ENCODE measurements at places on chromosomes 7 and 10.

DNA sequence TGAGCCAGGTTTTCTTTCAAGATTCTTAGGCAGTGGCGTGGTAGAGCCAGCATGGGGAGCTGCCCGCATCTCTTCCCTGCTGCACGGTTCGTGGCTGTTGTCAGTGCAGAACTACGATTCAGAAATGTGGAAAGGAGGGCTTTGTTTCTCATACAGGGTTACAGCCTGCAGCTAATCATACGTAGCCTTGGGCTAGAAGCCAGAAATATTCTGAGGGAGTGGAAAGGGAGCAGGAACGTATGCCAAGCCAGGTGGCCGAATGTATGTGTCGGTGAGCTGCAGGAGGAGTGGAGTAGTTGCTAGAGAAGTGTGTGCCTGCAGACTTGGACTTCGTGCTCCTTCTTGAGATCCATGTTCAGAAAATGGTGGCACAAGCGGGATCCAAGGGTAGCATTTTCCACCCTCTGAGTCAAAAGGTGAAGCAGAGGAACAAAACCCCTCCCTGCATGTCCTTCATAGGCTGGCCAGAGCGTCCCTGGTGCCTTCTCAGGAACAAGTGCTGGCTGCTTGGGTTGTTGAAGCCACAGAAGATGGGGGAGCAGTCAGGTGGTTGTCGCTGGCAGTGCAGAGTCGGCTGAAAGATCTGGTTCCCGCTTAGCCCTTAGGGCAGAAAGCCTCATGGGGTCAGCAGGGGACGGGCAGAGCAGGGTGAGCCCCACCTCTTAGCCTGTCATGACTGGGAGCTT lies 40.9 kb downstream of the LANCL2 start:
- no peak for DNase-seq

- no peak for DNase-seq
Observed at GRCh38 chr10:59243611-59244195, 67.3 kb downstream of the PHYHIPL start.

DNA sequence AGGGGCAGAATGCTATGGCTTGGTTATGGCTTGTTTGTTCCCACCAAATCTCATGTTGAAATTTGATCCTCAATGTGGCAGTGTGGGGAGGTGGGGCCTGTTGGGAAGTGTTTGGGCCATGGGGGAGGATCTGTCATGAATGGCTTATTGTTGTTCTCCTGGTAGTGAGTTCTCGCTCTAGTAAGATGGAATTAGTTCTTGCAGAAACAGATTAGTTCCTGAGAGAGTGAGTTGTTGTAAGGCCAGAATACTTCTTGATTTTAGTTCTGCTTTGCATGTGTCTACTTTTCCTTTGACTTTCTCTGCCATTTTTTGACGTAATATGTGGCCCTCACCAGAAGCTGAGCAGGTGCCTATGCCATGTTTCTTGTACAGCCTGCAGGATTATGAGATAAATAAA lies 188.2 kb downstream of the KIF20B start:
- no peak for DNase-seq

DNA sequence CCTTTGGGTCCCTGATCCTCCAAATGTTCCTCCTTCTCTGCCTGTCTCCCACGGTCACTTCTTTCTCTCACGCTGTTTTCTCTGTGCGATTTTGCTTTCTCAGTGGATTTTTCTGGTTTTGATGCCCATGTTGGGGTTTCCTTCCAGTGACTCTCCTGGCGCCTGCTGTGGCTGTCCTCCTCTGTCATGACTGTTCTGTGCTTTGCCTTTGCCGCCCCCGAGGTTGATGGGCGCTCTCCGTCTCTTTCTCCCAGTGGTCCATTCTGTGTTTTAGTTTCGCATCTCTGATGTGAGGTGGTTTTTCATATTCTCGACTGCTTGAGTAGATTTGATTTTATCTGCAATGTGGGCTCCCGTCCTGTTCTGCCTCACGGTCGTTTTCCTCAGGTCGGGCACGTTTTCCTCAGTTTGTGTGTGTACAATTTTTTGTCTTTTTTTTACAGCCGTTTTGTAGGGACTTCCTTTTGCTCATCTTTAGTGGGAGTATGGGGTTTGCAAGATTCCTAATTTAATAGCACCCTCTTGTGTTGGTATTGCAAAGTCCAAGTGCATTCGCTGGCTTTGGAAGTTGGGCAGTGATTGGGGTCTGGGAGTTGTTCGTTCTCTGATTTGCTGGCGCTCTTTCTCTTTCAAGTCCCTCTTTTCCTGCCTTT lies 100.0 kb downstream of the INPP5A start:
- no peak for DNase-seq

DNA sequence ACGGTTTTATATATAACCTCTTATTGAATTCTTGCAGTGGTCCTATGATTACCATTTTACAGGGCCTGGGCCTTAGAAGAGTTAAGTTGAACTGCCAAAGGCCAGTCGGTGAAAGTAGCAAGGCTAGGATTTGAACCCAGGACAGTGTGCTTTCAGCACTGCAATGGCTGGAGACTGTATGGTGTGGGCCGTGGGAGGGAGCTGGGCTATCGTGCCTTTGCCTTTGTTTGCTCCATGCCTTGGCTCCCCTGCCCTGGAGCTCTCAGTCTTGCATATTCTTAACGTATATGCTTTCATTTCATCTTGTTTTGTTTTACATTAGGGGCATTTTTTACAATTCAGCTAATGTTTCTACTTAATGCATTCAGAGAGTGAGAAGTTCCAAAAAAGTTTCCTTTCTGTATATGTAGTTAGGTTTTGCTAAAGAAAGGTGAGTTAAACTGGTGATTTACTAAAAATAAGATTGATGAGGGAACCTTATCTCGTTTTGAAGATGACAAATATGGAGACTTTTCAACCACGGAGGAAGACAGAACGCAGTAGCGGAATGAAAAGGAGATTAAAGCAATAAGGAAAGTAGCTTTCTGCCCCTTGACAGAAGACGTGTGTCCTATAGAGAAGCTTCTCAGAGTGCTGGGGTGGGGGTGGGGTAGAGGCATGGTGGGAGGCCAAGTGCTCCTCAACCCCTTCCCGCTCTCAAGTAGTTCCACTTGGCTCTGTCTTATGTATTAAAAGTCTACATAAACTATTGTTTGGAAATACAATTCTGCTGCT lies 82.5 kb downstream of the RTKN2 start:
- no peak for DNase-seq

DNA sequence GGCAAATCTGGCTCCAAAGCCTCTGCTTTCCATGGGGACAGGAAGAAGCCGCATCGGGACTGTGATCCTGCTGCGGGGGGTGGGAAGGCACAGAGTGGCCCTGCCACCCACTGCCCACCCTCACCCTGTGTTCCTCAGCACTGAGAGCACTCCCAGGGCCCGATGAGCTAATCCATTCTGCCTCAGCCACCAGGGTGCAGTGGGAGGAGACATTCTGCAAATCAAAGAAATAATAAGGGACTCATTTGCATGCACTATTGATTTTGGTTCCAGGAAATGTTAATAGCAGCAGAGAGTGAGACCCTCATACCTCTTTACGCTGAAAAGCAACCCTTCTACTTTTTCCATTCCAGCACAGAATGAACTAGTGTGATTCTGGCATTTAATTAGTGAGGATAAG lies 572.8 kb downstream of the INHBA start:
- DNase-seq, result no peak

DNA sequence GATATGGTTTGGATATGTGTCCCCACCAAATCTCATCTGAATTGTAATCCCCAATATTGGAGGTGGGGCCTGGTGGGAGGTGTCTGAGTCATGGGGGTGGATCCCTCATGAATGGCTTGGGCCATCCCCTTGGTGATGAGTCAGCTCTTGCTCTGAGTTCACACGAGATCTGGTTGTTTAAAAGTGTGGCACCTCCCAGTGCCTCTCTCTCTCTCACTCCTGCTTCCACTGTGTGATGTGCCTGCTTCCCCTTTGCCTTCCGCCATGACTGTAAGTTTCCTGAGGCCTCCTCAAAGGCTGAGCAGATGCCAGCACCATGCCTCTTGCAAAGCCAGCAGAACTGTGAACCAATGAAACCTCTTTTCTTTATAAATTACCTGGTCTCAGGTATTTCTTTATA lies 4.8 kb upstream of the GCK start:
- DNase-seq, result peak; percentile 25

DNA sequence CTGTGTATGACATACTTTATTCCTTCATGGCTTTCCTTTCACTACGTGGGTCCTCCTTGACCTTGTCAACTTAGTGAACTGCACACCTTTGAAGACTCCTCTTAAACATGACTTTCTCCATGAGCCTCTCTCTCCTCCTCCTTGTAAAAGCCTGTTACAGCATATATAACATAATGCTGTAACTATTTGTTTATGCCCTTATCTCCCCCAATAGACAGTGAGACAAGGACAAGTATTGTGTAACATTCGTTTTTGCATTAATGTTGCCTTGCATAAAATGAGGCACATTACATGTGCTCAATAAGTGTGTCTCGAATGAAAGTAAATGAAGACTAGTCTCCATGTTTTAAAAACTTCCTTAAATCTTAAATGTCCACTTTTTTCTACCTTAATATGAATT lies 4.3 kb upstream of the LAMB1 start:
- no peak for DNase-seq

GRCh38 chr10:420154-421121 lies 269.0 kb downstream of the DIP2C start:
- no peak for DNase-seq

- no peak for DNase-seq
Observed at GRCh38 chr7:132526111-132526740, 50.0 kb downstream of the PLXNA4 start.

DNA sequence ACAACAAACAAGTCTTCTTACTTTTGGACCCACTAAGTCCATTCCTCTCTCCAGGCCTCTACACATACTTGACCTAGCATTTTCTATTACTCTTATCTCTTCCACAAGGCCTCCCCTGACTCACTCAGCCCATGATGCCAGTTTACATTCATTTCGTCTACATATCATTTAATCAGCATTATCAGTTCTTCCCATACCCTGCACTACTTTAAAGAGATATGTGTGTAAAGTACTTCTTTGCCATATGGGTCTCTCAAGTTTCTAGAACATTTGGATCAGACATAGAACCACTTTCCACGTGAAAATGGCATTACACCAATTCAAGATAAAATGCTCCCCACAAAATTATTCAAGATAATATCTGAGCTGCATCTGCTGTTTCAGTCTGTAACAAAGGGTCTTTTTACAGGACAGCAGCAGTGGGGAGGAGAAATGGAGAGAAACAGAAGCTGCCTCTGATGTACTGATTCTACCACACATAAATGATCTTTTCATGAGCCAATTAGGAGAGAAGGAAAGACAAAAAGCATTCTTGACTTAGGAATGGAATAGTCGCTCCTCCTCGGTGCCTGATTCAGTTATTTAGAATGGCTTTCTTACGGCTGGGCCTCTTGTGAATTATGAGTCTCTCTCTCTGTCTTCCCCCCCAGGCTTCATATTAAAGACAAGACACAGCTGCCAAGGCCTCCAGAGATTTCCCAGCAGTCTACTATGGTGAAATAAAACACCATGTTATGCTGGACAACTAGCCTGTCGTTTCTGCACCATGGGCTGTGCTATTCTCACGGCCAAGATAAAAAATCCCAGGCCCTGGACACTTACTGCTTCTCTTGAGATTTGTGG lies 46.9 kb upstream of the SEPTIN7 start:
- DNase-seq, result no peak

DNA sequence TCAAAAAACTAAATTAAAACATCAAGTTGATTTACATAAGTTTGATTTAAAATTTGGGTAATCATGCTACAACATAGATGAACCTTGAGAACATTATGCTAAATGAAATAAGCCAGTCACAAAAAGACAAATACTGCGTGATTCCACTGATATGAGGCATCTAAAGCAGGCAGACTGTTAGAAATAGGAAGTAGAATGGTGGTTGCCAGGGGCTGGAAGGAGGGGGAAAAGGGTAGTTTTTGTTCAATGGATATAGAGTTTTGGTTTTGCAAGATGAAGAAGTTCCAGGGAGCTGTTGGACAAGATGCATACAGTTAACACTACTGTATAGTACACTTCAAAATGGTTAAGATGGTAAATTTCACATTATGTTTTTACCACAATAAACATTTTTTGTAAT lies 45.0 kb upstream of the IFRD1 start:
- DNase-seq, result no peak

DNA sequence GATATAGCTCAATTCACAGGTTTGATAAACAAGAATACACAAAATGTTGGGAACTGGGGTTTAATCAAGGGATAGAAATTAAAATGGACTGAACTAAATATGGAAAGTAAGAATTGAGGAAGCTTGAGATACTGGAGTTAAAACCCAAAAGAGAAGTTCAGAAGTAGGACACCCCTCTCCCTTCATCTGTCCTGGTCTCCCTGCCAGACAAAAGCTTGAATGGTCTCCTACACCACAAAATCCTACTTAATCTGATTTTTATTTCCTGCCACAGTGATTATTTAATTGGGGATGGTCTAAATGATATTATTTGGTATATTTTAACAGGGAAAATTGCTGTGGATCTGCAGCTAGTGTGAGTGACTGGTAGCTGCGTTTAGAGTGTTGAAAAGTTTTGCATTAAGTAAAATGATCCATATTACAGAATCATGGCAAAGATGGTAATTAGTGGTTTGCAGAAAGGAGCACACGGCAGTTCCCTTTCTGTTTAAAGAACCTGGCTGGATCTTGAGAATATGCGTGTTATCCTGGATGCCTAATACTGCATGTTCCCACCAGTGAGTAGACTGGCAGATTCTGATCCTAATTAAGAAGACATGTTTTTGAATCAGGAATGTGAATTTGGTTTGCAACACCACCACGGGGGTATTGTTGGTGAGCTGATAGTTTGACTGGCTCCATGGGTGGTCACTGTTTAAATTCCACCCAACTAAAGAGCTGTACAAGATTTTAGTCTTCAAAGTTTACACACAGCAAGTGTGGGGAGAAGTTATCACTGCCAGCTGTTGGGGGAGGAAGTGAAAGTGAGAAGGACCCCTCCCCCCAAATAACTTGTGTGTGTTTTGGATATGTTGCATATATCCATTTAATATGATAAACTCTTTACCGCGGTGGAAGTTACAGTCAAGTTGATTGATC lies 5.5 kb downstream of the RBM20 start:
- no peak for DNase-seq

DNA sequence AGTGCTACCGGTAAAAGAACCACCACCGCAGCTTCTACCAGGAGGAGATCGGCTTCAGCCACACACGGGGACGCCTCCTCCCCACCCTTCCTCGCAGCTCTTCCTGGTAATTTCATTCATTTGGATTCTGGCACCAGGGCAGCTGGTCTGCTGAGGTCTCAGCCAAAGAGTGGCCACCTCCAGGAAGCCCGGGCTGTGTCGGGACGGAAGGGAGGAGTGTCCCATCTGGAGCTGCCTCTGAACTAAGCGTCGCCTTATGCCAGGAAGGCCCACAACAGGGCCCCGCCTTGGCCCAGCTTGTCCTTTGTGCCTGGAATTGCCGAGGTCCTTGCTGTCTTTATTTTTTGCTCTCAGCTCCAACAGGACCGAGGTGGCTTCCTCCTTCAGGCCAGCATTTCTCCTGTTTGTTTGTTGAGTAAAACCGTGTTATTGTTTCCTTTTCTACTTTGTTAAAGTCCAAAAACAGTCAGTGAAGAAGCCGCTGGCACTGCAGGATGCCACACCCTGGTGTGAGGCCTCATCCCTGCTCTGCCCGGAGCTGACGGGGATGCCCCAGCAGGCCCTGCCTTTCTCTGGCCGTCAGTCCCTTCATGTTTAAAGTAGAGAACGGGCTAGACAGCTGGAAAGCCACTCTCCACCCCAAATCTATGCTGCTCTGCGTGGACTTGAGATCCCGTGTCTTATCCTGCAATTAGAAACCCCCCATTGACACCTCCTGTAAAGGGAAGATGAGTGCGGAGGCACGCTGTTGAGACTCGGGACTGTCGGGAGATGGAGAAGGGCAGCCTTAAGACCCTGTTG lies 24.5 kb upstream of the TTYH3 start:
- DNase-seq, result no peak

- no peak for DNase-seq
Observed at GRCh38 chr10:49322371-49323170, 23.6 kb downstream of the C10orf71 start.

Data from stimulated activated CD8-positive, alpha-beta memory T cell treated with anti-CD3 and anti-CD28 coated beads, Interleukin-7, amount 100 ng/mL, for 4 hours (primary cell).